ENCODE measurements at places on chromosomes 13 and 19.

- no peak for DNase-seq
Observed at GRCh38 chr19:29665215-29665825, at the start of gene PLEKHF1. PLEKHF1 (plus strand) TSS chr19:29665461; CDS start chr19:29673840, 8,379 bp downstream.

GRCh38 chr19:5066768-5067167 lies 97.9 kb downstream of the KDM4B start:
- DNase-seq, result no peak

DNA sequence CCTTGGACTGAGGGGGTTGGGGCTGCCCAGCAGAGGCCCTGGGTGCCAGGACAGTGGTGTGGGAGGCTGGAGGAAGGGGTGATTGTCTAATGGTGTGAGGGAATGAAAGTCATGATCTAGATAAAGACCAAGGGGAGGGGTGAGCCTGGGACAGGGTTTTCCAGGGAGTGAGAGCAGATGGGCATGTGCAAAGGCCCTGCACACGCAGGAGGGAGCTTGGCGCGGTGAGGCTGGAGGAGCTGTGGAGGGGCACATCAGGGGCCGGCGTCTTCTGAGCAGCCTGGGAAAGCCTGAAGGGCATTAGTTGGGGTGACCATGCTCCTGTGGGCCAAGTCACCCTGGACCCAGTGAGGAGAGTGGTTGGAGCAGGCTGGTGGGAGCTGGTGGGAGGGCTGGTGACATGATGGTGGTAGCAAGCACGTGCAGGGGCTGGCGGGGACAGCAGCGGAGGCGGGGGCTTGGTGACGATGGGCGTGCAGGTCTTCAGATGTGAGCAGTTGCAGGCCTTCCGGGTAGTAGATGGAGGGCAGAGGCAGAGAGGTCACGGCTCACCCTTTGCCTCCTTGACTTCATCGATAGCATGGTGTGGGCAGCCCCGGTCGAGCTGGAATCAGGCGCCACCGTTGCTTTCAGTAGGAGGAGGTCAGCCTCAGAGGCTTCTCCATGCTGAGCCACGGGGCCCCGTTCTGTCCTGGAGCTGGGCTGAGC lies 20.2 kb upstream of the F2RL3 start:
- no peak for DNase-seq

- no peak for DNase-seq
Observed at GRCh38 chr19:41228486-41228885, 9.5 kb downstream of the AXL start.

DNA sequence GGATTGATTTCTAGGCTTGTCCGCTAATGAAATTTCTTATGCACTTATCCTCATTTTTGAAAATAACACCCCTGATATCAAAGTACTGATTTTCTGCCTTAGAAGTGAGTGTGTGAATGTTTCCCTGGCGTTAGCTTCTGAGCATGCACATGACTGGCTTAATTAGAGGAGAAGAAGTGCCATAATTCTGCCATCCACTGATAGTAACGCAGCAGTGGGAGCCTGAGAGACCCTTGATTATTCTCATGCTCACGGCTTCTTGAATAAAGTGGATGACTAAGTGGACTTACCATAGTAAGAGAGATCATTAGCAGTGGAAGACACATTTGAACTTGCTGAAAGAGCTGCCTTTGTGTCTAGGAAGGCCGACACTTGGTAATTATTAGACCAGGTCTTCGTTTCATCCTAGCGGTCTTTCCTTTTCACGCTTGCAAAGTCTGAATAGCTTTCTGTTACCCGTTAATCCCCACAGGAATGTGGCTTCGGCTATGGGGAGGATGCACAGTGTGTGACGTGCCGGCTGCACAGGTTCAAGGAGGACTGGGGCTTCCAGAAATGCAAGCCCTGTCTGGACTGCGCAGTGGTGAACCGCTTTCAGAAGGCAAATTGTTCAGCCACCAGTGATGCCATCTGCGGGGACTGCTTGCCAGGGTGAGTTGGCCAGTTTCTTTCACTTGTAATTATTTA lies 45.3 kb downstream of the TNFRSF19 start:
- DNase-seq, result no peak

DNA sequence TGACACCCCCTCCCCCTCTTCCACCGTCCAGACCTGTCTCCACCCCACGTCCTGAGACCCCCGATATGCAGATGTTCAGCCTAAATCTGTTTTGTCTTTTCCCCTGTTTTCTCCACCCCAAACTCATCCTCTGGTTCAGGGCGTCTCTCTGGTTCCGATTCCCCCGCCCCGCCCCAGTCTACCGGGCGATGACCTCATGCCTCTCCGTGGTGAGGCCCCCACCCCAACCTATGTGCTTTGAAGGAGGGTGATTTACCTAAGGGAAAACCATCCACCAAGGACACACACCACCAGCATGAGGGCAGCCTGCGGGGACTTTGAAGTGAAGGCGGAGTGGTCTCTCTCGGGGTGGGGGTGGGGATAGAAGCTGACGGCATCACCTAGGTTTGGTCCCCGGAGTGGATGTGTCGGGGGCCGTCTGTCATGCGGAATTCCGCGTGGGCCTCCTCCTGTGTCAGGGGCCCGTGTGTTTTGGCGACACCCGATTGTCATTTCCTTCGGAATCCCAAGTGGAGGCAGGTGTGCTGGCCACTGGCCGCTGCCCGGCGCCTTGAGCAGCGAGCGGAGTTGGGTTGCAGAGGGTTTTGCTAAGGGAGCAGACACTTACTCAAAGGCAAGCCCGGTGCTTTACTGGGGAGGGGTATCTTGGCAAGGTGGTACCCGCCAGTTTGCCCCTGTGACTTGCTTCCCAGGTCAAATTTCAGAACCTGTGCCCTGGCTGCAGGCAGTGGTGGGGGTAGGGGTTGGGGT lies 1.4 kb downstream of the FZR1 start:
- DNase-seq, result no peak

- no peak for DNase-seq
Observed at GRCh38 chr19:29489172-29489951, 36.4 kb upstream of the VSTM2B start.

- DNase-seq, result no peak
Observed at GRCh38 chr19:39423258-39424086, 11.0 kb downstream of the PLEKHG2 start.

DNA sequence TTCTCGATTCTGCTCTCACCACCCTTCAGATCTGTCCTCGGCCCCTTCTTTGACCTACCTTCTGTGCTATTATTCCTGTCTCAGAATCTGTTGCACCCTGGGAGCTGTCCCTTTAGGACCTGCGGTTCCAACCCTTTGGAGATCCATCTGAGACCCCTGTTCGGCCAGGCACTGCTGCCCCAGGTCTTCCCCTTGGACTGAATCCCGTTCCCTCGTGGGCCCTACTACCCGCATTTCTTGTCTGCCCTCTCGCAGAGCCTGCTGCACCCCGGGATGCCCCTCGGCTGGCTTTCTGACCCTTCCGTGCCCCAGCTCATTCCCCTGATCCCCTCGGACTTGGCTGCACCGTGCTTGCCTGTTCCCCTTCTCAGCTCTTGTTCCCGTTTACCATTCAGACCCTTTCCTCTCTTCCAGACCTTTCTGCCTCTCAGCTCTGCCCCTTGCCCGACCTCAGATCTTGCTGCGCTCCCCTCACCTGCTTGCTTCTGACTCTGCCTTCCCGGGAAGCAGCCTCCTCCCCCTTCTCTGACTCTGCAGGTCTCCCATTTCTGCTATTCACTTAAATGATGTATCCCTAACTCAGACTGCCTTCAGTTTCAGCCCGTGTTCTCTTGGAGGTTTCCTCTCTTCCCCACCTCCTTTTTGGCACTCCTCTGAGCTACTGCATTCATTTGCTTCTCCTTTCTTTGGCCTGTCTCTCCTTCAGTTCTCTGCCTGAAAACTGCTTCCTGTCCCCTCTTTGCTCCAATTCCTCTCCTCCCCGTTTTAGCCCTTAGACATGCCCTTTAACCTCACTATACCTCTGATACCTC lies 1.1 kb downstream of the ARHGAP35 start:
- DNase-seq, result no peak

GRCh38 chr13:51364404-51365008 lies 25.0 kb downstream of the SERPINE3 start:
- no peak for DNase-seq

- no peak for DNase-seq
Observed at GRCh38 chr19:10290357-10290875, 664 bp downstream of the ICAM5 start.

DNA sequence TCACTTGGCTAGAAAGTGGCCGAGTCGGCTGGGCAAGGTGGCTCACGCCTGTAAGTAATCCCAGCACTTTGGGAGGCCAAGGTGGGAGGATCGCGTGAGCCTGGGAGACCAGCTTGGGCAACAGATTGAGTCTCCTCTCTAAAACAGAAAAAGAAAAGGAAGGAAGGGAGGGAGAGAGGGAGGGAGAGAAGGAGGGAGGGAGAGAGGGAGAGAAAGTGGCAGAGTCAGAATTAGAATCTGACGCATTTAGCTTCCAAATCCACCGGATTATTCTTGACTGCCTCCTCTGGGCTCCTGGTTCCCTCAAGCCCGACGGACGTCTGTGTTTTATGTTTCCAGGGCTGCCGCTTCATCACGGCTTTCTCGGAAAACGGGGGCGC lies 22.5 kb downstream of the LRFN3 start:
- DNase-seq, result no peak

- no peak for DNase-seq
Observed at GRCh38 chr13:111219280-111219679, 101.2 kb upstream of the TEX29 start.

DNA sequence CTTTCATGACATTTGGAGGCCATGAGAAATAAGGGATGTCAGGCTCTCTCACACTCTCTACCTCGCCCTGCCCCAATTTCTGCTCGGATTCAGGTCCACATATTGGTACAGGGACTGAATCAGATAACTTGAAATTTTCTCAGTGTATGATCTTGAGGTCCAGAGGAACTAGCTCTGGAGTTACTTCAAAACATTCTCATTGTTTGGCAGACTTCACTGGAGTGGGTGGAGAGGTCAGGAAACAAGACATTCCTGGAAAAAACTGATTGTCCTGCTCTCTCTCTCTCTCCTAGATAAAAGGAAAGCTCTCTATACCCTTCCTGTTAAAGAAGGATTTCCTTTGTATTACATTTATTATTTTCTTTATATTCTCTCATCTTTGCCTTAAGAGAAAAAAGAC lies 428.1 kb upstream of the DACH1 start:
- DNase-seq, result peak; percentile 4

DNA sequence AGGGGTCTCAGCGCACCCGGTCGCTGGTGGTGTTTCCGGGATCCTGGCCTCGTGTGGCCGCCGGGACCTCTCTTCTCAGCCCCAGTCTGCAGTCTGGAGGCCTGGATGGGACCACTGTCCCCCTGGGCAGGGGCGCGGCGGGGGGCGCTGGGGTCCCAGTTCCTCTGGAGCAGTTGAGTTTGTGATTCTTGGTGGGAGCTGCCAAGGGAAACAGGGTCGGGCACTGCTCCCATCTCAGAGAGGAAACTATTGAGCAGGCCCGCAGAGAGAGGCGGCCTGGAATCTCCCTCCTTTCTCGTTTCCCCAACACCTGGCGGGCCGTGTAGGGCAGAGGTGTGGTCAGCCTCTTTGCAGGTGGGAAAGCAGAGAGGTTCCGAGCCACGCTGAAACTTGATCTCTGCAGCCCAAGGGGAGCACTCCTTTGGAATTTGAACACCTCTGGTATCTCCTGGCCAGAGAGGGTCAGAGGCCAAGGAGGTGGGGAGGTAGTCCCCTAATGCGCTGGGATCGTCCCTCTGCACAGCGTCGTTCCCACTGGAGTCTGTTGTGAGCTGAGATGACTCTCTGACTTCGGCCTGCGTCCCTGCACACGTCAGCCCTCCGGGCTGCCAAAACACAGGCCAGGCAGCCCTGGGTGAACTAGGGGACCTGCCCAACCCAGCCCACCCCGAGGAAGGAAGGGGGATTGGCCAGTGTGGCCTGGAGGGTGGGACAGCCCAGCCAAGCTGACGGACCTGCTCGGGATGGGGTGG lies 741 bp downstream of the PLEKHF1 start:
- DNase-seq, result no peak

- no peak for DNase-seq
Observed at GRCh38 chr13:97914540-97914939, 38.9 kb upstream of the IPO5 start.

GRCh38 chr19:33156334-33156733 lies 24.4 kb downstream of the WDR88 start:
- no peak for DNase-seq

DNA sequence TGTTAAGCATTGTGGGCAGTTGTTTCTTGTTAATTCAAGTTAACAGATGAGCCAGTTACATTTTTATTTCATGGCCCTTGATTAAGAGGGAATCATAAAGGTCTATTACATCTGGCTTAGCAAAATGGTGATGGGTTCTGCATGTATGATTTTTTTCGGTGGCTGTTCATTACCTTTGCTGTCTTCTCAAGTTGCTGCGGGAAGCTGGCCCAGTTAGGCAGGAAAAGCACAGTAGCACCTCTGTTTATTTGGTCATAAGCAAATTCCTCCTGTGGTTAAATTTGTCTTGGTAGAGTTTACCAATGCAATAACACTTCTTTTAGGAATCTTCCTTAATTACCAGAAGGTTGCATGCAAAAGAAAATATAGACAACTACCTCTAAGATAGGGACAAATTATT lies 104.5 kb downstream of the FRY start:
- DNase-seq, result no peak

DNA sequence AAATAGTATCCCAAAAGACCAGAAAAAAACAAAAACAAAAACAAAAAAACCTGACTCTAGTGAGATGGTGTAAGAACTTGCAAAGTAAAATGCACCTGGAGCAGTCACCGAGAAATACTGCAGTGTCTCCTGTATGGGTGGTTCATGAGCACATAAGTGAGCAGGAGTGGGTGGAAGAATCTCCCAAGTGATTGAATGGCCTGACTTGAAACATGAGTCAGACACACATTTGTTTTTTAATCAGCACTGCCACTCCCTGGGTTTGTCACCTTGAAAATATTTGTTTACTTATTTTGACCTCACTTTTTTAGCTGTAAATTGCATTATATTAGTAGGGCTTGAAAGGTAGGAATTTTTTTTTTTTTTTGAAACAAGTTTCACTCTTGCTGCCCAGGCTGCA lies 2.0 kb downstream of the ZNF431 start:
- DNase-seq, result no peak

DNA sequence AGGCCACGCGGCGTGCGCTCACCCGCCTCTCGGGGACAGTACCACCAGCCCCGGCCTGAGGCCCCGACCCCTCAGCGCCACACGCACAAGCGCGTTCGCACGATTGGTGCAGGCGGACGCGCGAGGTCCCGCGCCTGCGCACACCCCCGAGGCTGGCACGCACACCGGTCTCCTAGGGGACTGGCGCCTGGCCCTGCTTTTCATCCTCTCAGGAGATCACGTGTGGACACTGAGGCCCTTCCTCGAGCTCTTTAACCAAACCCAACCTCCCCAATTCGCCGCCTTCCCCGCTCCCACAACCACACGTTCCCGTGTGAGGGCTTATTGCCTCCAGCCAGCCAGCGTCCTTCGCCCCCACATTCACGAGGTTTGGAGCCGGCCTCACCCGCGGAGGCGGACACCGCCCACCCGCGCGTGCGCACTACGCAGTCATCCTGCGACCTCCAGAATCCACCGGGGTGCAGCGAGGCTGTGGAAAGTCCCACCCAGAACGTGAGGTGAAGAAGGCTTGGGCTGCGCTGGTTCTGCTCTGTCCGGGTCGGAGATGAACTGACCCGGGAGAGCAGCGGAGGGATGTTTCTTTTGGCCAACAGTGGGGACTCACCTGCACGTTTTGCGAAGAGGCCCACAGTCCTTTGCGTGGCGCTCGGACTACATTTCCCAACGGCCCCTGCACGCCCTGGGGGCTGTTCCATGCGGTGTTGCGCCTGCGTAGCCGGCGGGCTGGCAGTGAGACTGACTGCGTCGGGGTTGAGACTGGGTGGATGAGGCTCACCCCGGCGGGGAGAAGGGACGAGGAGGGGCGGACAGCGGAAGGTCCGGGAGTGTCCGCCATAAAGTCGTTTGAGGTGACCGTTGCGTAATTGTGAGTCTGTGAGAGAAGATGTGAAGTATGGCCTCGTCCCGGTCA lies 539 bp upstream of the ZNF667 start:
- peak; percentile 81 for DNase-seq

- DNase-seq, result no peak
Observed at GRCh38 chr19:43848821-43849220, 21.7 kb downstream of the ZNF283 start.

Data from forelimb muscle (tissue), 1 donor.